ENCODE measurements at places on chromosomes 11 and 22.

- no peak for DNase-seq
Observed at GRCh38 chr11:4994551-4994950, at the start of gene OR51L1. TSS of gene OR51L1 (plus strand) at chr11:4994851. CDS start at chr11:4998983, 4,132 bp downstream.

- no peak for DNase-seq
Observed at GRCh38 chr11:115677190-115677589, 173.0 kb upstream of the CADM1 start.

DNA sequence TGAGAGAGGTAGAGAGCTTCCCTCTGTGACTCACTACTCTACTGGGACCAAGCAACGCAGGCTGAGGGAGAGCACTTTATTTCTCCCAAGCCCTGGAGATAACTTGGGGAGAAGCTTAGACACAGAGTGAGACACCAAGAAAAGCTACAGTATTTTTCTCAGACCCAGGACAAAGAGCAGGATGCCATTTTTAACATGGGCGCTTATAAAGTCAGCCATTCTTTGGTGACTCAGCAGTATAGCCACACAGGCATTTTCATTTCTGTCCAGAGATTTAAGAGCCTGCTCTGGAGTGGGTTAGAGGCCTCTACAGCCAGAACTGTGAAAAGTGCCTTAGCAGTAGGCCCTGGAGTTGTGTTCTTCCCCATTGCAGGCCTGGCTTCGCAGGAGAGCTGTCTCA is 55.0 kb upstream of the GLYAT start:
- DNase-seq = no peak

GRCh38 chr11:2930704-2931419 is 1.6 kb upstream of the PHLDA2 start:
- DNase-seq = peak; percentile 65

DNA sequence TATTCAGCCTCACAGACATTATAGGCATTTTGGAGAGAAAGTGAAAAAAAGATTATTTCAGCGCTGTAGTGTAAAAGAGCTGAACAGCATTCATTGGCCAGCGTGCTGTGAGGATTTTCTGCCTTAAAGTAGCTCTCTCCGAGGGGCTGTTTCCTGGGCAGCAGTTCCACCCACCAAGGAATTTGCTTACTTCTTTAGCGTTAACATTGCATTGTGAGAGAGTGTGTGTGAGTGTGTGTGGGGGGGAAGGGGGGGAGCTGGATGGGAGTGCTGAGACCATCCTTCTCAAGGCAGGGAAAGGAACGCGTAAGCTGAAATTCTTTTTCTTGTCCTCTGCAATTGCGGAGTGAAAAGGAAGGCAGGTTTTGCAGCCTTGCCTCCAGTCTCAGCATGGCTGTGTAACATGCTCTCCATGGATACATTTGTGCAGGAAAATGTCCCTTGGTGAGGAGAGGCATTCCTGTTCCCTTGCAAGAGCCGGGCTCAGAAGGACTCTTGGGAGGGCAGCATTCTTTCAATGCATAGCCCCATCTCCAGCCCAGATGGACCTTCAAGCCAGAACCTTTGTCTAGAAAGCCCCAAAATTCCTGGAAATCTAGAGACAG is 159.9 kb upstream of the NAV2 start:
- no peak for DNase-seq

GRCh38 chr11:116613206-116613875 is 159.4 kb downstream of the BUD13 start:
- DNase-seq = no peak

GRCh38 chr11:118194835-118195627 is 18.6 kb upstream of the SCN2B start:
- no peak for DNase-seq

DNA sequence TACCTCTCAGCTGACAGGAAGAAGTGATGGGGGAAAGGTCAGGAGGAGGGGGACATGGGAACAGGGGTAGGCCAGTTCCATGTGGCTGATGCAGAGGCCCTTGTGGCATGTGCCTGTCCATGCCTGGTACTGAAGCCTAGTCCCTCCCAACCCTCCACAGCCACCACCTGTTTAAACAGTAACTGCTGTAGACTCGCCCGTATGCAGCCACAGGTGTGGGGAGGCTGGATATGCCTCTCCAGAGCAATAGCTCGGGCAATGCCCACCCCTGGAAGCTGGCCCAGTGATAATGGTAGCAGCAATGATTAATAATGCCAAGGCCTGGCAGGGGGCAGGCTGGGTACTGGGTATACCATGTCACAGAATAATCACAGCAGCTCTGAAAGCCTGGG is 2.3 kb downstream of the SMTN start:
- DNase-seq = no peak

GRCh38 chr11:44839458-44840084 is 111.1 kb downstream of the TP53I11 start:
- DNase-seq = no peak

- no peak for DNase-seq
Observed at GRCh38 chr22:50343541-50343935, 411 bp downstream of the PPP6R2 start.

- DNase-seq = no peak
Observed at GRCh38 chr11:59187587-59187986, 15.7 kb downstream of the DTX4 start.

GRCh38 chr11:107545101-107545514 is 20.4 kb downstream of the ALKBH8 start:
- no peak for DNase-seq

GRCh38 chr11:105144887-105145286 is 5.3 kb upstream of the CARD18 start:
- no peak for DNase-seq

DNA sequence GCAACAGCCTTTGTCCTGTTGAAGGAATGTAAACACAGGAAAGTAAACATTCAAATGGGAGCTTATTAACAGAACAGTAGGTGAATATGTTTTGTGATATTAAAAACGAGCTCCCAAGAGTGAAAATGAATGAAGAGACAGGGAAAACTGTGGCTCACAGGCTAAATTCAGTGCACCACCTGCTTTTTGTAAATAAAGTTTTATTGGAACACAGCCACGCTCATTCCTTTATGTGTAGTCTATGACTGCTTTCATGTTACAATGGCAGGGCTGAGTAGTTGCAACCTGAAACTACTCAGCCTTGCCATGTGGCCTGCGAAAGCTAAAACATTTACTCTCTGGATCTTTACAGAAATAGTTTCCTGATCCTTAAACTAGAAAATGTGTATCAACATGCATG is 136.9 kb downstream of the MYO18B start:
- no peak for DNase-seq

DNA sequence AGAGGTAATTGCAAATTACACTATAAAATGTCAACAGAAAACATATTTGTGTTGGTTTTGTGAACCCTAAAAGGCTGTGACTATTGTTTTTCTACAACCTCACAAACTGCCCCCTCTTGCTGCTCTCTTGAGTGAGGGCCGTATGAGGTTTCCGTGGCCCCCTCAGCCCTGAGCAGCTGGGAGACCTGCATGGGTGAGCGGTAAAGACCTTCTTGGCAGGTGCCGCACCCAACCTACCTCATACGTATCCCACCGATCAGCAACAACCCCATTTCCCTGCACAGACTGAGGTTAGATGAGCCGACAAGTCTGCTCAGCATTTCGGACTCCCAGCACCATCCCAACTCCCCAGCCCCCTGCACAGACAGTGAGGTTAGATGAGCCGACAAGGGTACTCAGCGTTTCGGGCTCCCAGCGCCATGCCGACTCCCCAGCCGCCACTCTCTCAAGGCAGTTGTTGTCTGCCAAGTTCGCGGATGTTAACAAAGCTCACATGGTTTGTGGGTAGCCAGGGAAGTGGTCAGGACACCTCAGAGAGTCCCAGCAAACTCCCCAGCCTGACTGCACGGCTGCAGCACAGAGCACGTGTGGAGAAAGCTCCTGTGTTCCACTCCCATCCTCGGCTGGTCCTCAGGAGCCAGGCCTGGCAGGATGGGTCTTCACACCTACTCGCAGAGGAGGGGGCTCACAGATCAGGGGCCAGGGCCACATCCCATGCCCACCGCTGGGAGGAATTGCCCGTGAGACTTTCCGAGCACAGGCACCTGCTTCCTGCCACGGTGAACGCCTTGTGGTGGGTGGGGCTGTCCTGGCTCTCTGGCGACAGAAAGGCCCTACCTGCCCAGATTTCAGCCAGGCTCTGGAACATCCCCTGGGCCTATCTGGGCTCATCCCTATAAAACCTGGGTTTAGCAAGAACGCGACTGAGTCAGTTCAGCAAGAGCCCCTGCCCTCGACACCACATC is 502.9 kb downstream of the BRD1 start:
- DNase-seq = no peak

DNA sequence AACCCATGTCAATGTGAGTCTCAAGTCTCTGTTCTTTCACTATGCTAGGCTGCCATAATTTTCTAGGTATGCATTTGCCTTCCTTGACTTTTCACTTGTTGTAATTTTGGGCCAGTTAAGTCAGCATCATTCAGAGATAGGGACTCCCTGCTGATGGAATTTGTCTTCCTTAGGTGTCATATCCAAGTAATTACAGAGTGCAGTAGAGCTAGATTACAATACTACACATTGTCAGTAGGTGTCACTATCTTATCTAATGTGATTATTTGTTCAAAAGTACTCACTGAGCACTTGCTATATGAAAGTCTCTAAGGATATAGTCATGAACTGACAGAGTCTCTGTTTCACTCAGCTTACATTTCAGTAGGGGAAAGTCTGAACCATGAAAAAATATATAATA is 25.0 kb upstream of the SYN3 start:
- peak; percentile 43 for DNase-seq

DNA sequence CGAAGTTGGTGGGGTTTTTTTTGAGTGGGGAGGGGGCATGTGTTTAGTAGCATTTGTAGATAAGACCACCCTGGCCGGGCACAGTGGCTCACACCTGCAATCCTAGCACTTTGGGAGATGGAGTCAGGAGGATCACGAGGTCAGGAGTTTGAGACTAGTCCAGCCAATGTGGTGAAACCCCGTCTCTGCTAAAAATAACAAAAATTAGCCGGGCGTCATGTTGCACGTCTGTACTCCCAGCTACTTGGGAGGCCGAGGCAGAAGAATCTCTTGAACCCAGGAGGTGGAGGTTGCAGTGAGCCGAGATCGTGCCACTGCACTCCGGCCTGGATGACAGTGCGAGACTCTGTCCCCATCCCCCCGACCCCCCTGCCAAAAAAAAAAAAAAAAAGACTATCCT is 34.6 kb downstream of the CECR2 start:
- no peak for DNase-seq

DNA sequence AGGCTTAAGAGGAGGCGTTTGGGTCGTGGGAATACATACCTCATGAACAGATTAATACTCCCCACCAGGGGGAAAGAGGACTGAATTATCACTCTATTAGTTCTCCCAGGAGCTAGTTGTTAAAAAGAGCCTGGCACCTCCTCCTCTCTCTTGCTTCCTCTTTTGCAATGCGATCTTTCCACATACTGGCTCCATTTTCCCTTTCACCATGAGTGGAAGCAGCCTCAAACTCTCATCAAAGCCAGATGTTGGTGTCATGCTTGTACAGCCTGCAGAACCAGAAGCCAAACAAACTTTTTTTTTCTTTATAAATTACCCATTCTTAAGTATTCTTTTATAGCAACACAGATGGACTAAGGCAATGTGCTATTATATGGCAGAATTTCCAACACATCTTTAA is 258.5 kb downstream of the FAM76B start:
- DNase-seq = no peak

GRCh38 chr11:44555031-44555800 is 10.2 kb upstream of the CD82 start:
- no peak for DNase-seq

- DNase-seq = no peak
Observed at GRCh38 chr11:32786811-32787210, 7.7 kb downstream of the CCDC73 start.

DNA sequence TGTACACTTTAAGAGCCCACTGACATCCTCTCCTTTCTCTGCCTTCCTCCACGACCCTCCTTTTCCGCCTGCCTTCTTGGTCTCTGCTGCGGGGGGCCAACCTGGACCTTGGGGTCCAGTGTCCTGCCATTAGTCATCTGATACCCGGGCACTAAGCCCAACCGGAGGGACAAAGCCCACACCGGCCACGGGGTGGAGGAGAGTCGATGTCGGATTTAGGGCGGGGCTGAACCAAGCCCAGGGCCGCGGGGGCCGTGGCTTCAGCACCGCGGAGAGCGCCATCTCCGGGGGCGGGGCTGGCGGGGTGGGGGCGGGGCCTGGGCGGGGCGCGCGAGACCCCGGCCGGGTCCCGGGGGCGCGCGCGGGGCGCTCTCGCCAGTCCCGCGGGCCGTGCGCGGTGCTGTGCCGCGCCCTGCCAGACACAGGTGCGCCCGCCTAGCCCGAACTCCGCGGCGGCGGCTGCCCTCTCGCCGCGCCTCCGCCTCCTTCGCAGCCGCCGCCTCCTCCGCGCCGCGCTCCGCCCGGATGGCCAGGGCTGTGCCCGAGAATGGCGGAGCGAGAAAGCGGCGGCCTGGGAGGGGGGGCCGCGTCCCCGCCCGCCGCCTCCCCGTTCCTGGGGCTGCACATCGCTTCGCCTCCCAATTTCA is at the start of gene MAPK8IP1:
MAPK8IP1 (plus strand) TSS at position 378 of the 647 bp plus-strand sequence; CDS start at position 548, 170 bp downstream.
- DNase-seq = peak; percentile 54

DNA sequence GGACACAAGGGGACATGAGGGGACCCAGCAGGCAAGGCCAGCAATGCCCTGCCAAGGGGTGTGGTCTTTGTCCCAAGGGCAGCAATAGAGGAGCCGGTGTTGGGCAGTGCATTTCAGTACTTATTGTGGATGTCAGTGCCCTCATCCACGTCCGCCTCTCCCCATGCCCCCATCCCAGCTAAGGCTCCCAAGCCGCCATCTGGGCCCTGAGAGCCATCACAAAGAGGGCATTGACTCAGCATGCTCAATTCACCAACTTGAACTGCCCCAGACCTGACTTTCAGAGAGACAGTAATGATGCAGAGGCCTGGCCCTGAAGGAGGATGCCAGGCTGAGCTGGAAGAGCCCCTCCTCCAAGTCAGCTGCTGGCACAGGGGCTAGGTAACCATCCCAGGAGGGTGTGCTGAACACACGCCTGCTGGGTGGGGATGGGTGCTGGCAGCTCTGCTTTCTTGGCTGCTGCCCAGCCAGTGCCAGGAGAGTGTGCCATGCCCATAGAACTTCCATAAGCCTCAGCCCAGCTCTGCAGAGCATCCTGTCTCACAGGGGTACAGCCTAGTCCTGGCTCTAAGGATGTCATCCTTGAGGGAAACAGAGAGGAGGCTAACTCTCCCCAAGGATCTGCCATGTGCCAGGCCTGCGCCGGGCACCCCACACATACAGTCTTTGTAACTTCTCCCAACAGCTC is 46.5 kb downstream of the PDE2A start:
- DNase-seq = no peak
